ENCODE measurements at places on chromosomes 3 and 15. TPM values are rescaled to one million over a fixed set of nuclear protein-coding genes. Genes with fewer than 3 reads are reported as not detected.

The SNX33 gene
- total RNA-seq: 17.8 TPM

DNA sequence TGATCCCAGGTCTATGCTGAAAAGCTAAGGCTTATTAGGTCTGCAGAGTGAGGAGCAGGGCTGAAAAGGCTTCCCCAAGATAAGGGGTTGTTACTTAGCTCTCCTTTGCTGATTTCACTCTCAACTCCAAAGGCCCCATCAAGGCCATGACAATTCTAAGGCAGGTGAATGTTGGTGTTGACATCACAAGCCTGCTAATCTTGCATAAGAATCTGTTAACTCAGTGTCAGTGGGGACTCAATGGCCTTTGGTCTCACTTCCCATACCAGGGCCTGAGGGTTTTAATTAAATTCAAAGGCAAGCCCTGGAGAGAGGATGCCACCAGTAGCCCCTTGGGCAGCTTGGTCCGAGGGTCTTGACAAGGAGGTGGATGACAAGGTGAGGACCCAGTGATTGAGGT lies 9.4 kb upstream of the ALAS1 start:
- DNase-seq: no peak

GRCh38 chr15:74725845-74726773 lies 781 bp upstream of the CYP1A1 start:
- DNase-seq: peak; percentile 67

GRCh38 chr15:59543721-59544547 lies 67.6 kb upstream of the GCNT3 start:
- DNase-seq: no peak

All from WTC11 (cell line).